ENCODE measurements at places on chromosomes 11 and 22.

DNA sequence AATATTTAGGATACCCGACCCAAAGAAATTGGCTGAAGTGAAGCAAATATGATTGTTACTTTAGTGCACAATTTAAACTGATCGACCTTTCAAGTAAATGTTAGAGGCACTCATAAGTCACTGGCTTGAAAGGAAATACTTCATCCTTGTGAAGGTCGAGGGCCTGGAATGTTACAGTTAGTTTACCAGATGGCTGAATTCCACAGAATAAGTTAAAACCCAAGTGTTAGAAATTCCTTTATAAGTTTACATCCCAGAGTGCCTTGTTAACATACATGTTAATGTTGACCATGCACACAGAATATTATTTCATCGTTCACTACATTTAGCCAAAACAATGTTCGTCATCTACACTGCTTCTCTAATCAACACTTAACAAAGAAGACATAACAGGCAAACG lies 235.5 kb upstream of the ANO3 start:
- DNase-seq: no peak

- DNase-seq: no peak
These were observed 8.7 kb downstream of the PTH start for GRCh38 chr11:13486926-13487660.

DNA sequence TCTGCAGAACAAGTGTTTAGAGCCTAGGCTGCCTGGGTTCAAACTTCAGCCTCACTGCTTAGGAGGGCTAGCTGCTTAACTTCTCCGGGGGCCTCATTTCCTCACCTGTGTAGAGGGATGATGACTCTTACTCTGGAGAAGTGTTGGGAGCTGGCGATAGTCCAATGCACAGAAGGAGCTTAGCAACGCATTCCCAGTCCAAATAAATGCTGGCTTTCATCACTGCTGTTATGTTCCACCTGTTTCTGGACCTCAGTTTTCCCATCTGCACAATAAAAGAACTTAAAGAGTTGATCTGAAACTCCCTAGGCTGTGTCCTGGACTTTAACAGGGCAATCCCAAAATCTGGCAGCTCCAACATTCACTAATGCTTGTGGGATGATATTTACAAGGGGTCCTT lies 337.8 kb downstream of the MIAT start:
- no peak for DNase-seq

- DNase-seq: no peak
These were observed 81.5 kb upstream of the MYOD1 start for GRCh38 chr11:17637901-17638300.

DNA sequence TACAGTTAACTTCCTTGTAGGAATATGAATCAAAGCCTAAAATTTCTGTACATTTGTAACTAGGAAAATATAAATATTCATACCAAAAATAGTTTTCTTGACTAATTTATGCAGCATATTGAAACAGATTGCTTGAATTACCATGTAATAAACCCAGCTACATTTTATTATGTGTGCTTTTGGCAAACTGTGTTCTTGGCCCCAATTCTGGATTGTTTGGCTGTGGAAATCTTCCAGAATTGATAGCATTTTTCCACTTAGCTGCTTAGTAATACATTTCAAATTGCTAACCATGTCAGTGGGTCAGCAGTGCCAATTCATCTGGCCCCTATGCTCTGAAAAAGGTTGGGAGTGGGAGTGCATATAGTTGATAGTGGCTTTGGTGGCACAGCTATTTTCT lies 32.3 kb downstream of the PDHX start:
- no peak for DNase-seq

Data from HFF-Myc (cell line).